ENCODE measurements at places on chromosomes 4 and X.

DNA sequence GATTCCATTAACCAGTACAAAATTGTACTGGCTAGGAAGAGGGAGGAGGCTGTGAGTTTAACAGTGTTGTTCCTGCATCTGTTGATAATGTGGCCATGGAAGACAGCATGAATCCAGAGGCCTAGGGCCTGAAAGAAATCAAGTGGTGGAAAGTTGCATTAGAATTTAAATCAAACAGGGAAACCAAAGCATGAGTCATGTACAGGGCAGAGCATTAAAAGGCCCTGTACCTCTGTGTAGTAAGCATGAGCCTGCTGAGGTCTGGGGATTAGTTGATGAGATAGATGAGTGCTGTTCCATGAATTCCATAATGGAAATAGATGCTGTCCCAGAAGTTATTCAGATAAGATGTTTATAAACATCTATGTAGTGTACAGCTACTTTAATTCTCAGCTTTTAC is 58.3 kb downstream of the MID1IP1 start:
- no peak for DNase-seq

- DNase-seq: no peak
Measured at GRCh38 chrX:56789518-56790070, 60.6 kb downstream of the NBDY start.

DNA sequence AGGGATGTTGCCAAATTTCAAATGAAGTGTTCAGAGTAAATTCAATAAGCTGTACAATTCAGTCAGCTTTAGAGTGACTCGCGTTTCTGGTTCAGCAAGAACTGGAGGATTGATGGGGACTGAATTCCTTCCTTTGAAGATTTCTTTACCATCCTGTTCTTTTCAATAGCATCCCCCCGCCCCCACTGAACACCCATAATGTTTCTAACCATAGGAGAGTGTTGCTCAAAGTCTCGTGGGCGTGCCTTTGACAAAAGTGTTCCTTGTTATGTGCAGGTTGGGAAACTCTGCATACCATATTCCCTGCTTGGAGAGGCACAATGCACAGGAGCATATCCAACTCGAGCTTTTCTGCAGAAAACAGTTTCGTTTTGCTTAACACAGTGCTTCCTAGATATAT is 323.5 kb upstream of the CASK start:
- DNase-seq: no peak

GRCh38 chr4:130335417-130336194 is 1239.7 kb downstream of the C4orf33 start:
- DNase-seq: no peak

GRCh38 chrX:45669715-45670340 is 469.2 kb upstream of the DIPK2B start:
- DNase-seq: no peak

DNA sequence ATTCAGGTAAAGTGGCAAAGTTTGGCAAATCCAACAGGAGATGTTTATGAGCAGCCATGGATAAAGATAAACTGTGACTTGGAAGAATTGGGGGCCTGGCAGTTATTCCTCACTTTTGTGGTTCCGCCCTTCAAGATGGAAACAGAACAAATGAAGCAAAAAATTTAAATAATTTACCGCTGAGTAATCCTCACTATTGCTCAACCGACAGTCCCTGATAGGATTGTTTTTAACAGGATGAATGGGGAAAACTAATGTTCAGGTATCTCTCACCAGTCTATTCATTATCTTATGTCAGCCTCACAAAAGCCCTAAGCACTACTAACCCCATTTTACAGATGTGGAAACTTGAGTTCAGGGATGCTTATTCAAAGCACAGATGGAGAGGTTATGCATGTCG is 90.8 kb downstream of the FNIP2 start:
- DNase-seq: no peak

DNA sequence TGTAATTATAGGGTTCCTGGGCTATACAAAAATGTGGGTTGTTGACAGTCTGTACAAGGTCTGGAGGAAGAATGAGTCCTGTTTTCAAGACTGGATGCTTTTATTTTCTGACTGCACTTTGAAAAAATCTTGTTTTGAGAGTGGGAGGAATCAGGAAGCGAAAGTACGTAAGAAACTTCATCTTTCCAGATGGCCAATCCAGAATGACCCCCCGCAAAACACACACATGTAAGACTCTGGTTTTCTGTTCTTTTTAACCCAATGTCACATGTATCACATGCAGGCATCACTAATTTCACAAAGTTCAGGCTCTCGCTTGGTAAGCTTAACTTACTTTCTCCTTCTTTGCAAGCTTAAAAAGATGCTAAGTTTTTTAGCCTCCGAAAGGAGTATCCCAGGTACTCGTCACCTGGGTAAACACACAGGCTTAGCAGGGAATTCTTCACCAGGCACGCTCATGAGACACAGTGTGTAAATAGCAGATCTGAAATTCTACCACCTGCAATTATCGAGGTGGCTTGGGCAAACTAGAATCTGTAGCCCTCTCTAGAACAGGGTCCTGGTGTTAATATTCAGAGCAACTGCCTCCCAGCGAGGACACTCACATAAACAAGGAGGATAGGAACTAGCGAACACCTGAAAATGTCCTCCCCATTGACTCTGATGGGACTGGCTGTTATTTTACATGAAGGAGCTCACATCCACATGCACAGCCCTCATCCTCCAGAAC is 90.7 kb downstream of the NSUN7 start:
- no peak for DNase-seq

DNA sequence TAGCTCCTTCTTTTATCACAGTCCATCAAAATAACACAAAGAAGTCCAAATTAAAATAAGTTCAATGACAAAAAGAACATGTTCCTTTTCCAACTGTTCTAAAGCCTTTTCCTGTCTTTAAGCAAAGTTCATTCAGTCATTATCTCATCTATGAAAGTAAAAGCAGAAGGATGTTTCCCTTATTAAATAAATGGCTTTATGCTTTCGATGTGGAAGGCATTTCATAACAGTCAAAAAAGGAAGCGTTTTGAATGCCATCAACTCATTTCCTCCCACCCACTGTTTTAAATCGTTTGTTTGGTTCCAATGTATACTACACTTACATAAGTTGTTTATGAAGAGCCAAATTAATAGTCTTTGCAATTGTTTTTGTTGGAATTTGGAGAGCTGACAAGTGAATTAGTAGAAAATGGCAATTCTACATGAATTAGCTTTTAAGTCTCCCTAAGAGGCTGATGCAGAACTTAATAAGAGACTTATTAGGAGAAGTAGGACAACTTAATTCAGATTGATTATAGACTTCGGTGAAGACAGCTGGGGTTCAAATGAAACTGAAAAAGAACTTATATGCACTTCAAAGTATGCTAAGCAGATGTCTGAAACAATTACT is 392.6 kb upstream of the FTHL17 start:
- peak; percentile 10 for DNase-seq

- no peak for DNase-seq
Measured at GRCh38 chr4:81512757-81513501, 41.2 kb upstream of the RASGEF1B start.

GRCh38 chrX:23844502-23845138 is 61.6 kb downstream of the SAT1 start:
- DNase-seq: peak; percentile 47

DNA sequence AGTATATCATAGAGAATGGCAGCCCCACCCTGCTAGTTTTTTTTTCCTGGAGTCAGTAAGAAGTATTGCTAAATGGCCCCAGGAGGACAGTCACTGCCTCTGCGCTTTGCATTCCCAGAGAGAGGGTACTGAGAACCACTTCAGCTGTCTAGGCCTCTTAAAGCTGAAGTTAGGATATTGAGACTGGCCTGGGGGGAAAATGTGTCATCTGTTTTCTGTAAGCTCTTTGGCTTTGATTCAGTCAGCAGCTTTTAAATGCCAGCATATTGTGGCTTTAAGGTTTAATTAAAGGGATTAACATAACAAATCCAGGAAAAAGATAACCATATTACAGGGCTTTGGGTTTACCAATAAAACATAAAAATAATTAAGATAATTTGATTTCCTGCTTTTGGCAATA is 852.0 kb downstream of the PCDH18 start:
- DNase-seq: peak; percentile 56

DNA sequence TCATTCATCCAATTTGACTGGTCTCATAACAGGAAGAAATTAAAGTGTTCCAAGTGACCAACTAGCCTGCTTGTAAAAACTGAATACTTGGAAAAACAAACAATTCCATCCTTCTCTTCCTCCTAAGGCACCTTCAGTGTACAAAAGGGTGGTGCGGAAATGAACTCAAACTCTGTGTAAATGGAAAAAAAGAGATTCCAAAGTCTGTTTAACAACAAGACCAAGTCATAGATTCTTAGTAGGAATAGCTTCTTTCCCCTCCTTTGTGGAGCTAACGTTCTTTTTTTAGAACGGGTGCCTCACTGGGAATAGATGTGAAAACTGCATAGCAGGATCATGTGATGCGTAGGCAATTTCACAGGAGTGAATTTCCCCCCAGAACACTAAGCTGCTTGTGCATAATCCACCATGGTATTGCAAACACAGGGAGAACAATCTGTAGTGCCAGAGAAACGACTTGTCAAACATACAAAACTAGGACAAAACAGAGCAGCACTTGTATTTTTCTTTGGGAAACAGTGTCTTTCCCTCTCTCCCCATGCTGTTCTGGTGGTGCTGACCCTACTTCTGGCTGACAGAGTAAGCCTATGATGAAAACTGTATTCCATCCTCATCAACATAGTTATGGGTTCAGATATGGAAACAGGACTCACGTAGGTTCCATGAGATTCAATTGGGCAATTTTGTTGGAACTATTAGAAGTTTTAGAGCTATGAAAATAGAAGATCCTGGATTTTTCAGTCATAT is 13.2 kb upstream of the SOD3 start:
- peak; percentile 45 for DNase-seq

DNA sequence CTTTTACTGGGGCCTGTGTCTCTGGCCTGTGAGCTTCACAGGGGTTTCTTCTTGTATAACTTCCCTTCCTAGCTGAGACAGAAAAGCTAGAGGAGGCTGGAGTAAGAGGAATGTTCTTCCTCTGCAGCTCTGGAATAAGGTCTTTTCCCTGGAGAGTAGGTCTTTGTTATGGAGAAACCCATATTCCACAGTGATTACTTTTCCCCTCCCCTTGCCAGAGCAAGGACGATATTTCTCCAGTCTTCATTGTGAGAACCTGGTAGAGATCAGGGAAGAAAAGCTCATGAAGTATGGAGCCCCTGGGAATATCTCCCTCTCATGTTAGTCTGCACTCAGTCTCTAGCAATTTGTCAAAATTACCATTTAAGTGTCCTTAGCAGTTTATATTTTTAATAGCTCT is 18.7 kb upstream of the GLRB start:
- no peak for DNase-seq

DNA sequence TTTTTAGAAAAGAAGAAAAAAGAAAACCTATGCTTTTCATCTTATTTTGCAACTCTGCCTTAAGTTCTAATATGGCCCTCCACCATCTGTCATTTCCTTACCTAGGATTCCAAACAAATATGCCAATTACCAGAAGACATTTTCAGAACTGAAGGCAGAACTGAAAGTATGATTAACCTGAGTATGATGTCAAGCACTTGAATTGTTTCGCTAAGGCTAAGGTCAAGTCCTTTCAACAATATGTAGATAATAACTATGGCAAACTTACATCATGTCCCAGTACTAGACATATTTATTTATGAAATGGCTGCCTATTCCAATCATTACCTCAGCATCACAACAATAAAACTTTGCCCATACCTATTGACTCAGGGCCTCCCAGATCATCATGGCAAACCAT is 91.0 kb downstream of the OR13H1 start:
- DNase-seq: no peak

DNA sequence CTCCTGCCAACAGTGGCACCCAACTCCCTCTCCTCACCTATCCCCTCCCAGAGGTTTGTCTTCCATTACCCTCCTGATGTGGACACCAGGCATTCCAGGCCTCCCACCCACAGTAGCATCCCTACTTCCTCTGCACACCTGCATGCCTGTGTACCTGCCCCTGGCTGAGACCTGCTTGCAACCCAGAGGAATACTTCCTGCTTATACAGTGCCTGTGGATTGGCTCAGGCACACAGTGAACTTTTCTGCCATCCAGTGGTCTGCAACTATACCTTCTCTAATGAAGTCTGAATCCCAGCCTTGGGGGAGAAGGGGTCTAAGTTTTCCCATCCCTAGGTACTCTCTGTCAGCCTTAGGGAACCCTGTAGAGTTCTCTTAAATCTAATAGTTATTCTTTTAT is 169.9 kb downstream of the IQCM start:
- DNase-seq: no peak

DNA sequence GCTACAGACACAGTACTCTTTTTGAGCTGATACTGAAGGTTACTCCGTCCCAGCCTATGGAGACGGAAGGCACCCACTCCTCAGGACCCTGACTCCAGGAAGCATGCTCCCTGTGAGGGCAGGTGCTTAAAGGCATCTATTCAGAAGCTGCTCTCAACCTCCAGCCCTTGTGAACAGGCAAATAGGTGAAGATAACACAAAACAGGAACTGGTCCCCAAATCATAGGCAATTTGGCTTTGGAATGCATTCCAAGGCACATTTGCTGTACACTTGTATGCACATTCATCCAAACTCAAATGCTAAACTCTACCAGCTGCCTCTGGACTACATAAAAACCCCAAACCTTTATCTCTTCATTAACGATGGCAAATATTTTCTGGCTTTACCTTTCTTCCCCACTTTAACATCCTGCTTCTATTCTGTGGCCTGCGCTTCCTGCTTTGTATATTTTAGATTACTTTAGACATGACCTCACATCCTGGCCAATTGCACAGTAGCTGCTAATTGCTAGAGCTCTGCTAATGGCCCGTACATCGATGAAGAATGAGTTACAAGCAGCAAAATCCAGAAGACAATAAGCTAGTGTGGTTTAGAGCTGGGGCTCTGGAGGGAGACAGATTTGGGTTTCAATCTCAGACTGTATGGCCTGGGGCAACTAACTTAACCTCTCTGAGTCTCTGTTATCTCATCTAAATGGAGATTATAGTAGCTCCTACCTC is 3.2 kb downstream of the SEL1L3 start:
- DNase-seq: peak; percentile 30

- DNase-seq: peak; percentile 60
Measured at GRCh38 chr4:94304365-94304971, 38.2 kb downstream of the HPGDS start.

- no peak for DNase-seq
Measured at GRCh38 chrX:148577741-148578140, 77.3 kb downstream of the AFF2 start.

DNA sequence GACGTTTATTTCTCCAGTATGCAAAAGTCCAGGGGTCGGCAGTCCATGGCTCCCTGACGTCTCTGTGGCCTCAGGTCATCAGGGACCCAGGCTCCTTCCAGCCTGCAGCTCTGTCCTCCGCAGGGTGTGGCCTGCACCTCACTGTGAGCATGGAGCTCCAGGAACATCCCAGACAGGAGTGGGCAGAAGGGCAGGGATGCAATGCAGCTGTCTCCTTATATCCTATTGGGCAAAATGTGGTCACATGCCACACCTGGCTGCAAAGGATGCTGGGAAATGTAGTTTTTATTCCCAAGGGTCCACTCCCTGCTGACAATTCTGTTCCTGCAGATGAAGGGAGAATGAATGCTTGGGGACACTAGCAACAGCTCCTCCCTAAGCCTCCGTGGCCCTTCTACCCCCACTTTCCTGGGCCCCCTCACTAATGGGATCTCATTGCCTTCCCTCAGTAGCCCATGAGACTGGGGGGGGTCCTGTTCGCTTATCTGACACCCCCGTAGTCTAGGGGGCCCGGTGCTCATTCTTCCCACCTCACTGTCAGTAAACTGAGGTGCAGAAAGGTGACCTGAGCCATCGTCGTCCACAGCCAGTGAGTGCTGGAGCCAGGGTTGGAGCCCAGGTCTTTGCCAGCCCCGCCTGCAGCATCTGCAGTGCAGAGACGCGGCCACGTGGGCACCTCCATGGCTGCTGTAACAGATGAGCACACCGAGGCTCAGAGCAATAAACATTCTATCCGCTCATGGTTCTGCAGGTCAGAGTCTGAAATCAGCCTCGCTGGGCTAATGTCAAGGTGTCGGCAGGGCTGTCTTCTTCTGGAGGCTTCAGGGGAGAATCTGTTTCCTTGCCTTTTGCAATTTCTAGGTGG is 5.9 kb upstream of the GRPEL1 start:
- peak; percentile 66 for DNase-seq
